Skin of body (tissue), 3 donors: ENCODE measurements at places on chromosomes 12 and 14.

GRCh38 chr12:43066471-43066870 is 476.9 kb upstream of the PRICKLE1 start:
- no peak for DNase-seq

GRCh38 chr12:66403746-66404145 is 101.5 kb downstream of the HELB start:
- no peak for DNase-seq

GRCh38 chr12:99611117-99611516 is 36.4 kb upstream of the GARIN6 start:
- no peak for DNase-seq

DNA sequence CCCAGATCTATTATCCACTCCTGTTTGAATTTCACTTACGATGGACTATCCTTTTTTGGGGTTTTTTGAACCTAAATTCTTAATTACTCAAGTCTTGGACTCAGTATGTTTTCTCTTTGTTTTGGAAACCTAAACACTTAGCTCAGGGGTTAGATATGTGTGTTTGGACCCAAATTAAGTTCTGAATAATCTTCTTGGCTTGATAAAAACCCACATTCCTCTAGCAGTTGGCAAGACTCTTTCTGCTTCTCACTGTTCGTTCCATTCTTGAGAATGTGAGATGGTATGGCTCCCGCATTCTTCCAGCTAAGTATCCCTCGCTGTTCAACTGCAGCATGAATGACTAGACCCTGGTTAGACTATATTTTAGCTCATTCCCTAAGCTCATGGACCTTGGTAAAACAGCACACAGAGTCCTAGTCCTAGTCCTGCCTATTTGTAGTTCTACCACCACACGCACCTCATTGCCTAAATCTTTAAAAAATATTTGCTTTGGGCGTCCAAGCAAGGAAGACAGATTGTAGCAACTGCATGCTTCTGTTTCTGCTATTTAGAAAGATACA is 860.0 kb downstream of the RPS29 start:
- no peak for DNase-seq

DNA sequence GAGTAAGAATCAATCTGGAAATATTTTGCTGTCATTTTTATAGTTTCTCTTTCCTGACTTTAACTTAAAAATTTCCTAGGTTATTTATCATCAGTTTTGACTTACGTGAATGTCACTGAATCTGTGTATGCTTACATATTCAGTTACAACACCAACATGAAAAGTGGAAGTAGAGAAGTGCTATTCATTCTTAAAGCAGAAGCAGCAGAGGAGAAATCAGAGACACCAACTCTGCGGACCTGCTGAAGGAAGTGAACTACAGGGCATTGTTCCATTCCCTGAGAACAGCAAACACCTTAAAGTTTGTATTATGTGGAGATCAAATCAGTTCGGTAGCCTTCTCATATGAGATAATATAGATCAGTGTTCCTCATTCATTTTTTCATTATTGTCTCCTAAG is 34.1 kb downstream of the RAD51B start:
- DNase-seq, result no peak

- no peak for DNase-seq
Measured at GRCh38 chr12:57156701-57157403, 9.4 kb upstream of the LRP1-AS start.

DNA sequence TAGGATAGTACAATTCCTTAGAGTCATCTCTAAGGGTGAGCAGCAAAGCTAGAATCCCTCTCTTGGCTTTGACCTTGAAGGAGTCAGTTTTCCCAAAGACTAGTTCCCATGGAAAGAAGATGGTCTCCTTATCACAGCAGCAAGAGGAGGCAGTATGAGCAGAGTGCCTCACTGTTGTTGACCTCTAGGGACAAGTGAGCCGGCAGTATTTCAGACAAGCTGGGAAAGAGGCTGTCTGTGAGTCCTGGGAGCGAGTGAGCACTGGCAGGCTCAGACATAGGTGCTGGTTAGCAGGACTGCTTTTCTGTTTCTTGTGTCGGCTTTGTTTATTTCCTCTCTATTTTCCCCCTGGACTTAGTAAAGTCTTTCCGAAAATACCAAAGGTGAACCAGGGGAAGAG is 60.7 kb downstream of the NTF3 start:
- DNase-seq, result no peak

DNA sequence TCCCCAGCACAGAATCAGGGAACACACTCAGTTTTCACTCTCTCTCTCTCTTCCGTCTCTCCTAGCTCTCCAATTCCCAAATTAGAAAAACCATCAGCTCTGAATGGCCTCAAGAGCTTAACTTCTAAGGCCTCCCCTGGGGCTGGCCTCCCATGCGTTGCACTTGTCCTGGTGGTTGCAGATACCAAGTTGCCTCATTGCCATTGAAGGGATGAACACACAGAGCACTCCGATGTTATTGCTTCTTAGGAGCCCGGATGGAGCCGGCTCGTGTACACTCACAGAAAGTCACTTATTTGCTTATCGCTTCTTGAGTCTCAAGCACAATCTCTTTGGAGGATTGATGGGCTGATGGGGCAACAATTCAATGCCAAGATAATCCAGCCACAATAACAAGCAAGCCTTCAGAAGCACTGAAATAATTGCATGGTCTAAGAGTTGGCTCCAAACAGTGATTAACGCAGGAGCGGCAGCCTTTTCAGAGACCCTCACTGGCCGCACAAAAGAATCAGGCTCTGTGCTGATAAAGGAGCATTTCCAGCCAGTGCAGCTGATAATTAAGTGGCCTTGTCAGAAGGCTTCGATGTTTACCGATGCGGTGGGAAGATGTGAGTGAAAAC is 175.8 kb upstream of the TMEM132C start:
- DNase-seq, result no peak

GRCh38 chr12:132083614-132083940 is 60.5 kb downstream of the DDX51 start:
- DNase-seq, result no peak

- no peak for DNase-seq
Measured at GRCh38 chr12:118821386-118821925, 159.9 kb upstream of the SRRM4 start.

DNA sequence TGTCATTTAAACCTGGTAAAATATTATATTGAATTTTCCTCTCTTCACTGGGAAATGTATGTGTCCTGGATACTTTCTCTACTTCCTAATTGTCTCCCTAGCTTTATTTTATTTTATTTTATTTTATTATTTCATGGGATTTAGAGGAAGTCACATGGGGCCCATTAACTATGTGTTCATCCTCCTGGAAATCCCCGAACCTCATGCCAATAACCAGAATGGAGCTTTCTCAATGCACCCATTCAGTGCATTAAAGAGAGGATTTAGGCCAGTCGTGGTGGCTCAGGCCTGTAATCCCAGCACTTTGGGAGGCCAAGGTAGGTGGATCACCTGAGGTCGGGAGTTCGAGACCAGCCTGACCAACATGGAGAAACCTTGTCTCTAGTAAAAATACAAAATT is 1.3 kb upstream of the RPGRIP1 start:
- no peak for DNase-seq

DNA sequence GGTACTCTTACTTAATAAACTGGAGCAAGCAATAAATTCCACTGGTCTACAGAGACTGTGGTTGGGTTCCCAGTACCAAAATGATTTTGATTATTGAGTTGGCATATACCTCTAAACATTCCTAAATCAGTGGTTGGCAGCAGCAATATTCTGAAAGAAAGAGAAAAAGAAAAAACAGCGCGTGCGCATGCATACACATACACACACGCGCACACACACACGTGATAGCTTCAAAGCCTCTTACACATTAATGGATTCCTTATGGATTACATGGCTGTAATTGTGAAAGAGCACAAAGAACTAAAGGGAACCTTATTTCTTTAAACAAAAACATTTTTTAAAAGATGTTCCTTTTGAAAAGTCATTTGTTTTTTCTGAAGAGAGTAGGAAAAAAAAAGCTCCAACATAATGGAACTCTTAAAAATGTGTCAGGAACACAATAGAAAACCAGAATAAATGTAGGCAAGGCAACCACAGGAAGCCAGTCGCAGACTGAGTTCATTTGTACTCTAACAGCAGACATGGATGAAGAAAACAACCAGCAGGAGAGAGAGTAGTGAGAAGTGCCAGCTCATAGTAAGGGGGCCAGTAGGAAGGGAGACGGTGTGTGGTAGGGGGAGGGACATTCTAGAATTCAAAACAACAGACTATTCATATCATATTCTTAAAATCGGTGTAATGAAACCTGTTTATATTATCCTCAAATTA is 80.0 kb downstream of the DRAM1 start:
- no peak for DNase-seq

- no peak for DNase-seq
Measured at GRCh38 chr14:80560800-80561657, 349.7 kb upstream of the DIO2 start.

- DNase-seq, result no peak
Measured at GRCh38 chr12:83074358-83074894, 387.7 kb downstream of the TMTC2 start.

GRCh38 chr12:50185301-50185895 is 18.2 kb upstream of the CERS5 start:
- DNase-seq, result no peak

DNA sequence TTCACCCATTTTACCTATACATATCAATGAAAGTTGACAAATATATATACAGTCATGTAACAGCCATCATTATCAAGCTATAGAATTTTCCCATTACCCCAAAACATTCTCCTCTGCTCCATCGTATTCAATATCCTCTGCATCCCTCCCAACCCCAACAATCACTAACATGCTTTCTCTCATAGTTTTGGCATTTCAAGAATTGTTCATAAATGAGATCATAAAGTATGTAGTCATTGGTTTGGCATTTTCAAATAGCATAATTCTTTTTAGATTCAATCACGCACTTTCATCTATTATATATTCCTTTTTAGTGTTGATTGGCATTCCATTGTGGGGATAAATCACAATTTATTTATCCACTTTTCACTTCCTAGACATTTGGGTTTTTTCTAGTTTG is 866.0 kb upstream of the TMEM132C start:
- DNase-seq, result no peak

GRCh38 chr12:57519796-57520052 is 590 bp downstream of the DDIT3 start:
- no peak for DNase-seq

DNA sequence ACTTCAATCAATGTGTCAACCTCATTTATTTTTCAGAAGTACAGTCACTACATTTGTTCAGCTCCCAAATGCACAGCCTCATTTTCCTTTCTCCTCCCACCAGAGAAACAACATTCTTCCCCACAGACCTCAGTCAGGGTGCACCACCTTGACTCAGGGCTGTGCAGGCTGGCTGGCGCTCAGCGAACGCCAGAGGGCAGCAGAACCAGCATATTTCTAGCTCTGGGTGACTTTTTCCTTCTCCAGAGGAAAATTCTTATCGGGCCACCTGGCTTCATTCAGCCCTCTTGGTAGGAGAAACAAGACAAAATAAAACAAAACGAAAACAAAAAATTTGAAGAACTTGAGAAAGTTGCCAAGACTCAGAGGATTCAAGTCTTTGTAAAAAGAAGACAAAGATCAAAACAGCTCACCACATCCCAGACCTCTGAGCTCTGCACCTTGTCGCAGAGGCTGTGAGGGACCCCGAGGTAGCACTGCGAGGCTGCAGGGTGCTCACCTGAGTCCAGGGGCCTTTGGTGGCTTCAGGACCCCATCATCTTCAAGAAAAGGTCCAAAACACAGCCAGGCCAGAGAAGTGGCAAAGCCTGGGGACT is 33.7 kb downstream of the PAH start:
- no peak for DNase-seq

DNA sequence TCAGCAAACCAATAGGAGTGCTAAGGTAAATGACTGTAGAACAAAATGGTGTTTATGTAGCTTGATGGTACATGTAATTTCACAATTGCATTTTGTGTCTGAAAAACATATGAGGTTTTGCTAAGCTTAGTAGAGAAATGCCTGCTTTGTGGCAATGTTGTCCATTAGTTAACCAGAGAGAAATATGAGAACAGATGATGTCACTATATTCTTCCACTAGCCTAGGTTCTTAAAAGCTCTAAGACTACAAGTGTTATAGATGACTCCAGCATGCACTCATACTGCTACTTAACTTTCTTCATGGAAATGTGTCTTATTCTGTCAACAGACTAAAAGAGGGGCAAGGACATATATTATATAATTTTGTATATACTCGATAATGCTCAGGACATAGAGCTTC is 309.4 kb downstream of the APAF1 start:
- no peak for DNase-seq
